Activated CD8-positive, alpha-beta memory T cell treated with anti-CD3 and anti-CD28 coated beads, Interleukin-2, amount 50 U/mL, for 4 hours (primary cell): ENCODE measurements at places on chromosomes 11 and 22.

DNA sequence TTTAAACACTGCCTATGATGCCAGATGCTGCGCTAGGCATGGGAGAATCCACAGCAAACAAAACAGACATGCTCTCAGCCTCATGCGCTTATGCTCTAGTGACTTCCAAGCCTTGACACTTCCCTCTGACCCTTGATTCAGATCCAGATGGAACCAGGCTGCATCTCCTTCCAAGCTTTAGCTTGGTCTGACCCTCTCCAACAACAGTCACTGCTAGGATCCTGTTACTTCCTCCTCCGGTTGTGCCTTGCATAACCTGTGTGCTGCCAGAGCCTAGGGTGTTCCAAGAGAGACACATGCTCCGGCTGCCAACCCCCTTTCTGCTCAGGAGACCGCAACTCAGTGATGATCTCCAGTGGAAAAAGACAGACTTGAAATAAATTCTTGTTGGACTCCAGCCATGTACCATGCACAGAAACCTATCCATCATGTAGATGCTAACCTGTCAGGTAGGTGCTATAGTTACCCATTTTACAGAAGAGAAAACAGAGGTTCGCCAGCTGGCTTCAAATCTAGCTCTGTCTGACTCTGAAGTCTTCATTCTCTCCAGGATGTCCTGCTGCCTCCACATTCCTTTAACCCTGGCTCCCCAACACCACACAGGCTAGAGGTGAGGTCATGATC lies 136.3 kb upstream of the TEAD1 start:
- no peak for DNase-seq

GRCh38 chr22:23180893-23181720 lies 798 bp downstream of the BCR start:
- no peak for DNase-seq

DNA sequence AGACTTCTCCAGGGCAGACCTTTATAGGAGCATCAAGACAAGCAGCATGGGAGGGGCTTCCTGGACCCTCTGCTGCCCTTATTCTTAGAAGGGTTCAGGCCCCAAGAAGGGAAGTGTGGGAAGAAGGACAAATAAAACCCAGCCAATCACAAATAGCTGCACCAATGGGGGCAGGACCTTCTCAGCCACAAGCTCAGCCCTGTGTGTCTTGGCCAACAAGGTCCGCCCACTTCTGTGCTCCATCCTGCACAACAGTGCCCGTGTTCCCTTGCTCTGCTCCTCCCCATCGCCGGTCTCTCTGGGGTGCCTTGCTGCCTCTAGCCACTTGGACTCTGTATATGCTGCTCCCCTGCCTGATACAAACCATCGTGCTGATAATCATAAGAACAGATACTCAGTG lies 86.1 kb downstream of the NAT10 start:
- DNase-seq: no peak

GRCh38 chr11:36044636-36045035 lies 100.8 kb downstream of the LDLRAD3 start:
- no peak for DNase-seq

GRCh38 chr11:121581607-121582006 lies 128.8 kb upstream of the SORL1-AS1 start:
- DNase-seq: no peak

GRCh38 chr11:104254347-104254746 lies 90.4 kb upstream of the PDGFD start:
- DNase-seq: no peak

- DNase-seq: no peak
Measured at GRCh38 chr11:64538501-64538951, 52.5 kb upstream of the SLC22A12 start.

GRCh38 chr22:30326255-30326705 lies 461 bp downstream of the TBC1D10A start:
- DNase-seq: no peak

DNA sequence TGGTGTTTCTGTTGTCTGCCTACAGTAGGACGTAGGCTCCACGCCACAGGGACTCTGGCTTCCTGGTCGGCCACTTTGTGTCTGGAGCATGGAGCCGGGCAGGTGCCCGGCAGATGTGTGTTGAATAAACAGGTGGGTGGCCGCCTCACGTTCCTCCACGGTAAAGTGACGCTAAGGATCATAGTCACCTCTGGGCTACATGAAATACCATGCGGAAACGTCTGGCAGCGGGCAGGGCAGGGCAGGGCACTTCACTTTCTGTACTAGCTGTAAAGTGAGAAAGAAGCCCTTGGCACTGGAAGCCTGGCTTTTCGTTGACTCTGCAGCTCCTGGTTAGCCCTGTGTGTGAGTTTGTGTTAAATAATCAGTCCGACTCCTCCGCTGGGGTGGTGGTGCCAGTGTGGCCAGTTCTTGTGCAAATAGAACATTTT lies 52.4 kb downstream of the MCM5 start:
- DNase-seq: no peak

DNA sequence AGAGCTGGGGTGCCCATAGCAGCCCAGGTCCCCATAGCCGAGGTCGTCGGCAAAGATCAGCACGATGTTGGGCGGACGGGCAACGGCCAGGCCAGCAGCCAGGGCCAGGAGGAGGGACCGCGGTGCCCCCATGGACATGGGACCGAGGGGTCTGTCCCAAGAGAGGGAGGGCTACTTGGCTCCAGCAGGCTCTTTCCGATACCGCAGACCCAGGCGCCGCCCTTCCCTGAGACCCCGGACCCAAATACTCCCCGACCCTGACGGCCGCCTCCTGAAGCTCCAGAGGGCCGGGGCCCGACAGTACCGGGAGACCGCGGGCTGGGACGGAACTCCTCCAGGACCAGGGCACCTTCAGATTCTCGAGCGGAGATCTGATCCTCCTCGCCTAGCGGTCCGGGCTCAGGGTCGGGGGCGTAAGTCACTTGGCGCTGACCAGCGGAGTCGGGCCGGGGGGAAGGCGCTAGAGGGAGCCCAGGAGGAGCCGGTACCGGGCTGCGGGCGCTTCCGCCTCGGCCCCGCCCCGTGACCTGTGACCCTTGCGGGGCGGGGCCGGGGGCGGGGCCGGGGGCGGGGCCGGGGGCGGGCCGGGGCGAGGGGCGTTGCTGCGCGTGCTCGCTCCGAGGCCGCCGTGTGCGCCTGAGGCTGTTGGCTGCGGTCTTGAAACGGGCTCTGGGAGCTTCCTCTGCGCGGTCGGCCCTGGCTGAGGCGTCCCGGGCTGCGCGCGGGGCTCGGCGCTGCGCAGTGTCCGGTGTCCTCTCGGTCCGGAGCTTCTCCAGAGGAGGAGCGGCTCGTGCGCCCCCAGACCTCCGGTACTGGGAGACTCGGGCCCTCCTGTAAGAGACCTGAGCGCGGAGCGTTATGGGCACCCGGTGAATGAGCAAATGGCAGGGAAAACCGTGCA lies at the start of gene ARSA:
Gene ARSA (minus strand): TSS at position 511 of the 901 bp plus-strand sequence. CDS start 373 bp downstream, at position 138.
- peak; percentile 69 for DNase-seq

GRCh38 chr11:130907229-130907628 lies 9.1 kb downstream of the SNX19 start:
- no peak for DNase-seq

DNA sequence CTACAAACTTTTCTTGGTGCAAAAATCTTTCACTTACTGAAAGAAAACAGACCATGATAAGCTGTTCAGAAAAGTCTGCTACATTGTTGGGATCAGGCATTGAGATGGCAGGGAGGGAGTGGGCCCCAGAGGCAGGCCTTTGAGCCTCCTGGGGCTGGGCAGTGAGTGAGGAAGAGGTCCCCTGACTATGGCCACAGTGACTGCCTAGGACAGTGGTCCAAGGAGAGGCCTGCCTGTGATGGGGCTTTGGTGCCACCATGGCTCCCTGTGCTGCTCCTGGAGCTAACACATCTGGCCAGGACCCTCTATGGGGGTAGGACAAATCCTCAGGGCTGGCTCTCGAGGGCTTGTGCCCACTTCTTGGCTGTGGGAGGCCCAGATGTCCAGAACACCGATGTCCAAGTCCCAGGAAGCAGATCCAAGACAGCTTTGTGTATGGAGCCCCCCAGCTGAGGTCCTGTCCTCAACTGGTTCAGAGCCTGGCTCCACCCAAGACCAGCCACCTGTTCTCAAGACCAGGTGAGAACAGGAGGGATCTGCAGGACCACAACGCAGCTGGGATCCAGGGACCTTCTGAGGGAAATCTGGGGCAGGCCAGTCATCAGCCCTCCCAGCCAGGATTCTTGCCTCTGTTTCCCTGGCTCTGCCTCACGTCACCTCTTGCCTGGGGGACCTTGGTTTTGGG lies 36.9 kb downstream of the PPM1F start:
- no peak for DNase-seq

DNA sequence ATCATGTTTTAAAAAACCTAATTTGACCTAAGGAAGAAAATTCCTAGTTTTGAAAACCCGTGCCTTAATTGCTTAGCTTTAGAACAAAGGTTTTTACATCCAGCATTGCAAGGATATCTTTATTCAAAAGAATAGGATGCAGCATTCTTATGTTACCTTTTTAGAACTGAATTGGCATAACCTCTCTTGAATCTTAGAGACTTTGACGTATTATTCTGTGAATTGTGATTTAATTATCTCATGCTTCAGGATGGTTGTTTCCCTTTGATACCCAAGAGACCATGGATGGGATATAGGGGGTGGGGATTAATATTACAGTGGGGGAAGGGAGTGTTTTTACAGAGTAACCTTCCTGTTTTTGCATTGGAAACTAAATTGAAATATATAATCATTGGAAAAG lies 49.4 kb downstream of the ARHGEF12 start:
- DNase-seq: no peak

GRCh38 chr22:30373331-30374325 lies 13.6 kb downstream of the RNF215 start:
- DNase-seq: no peak

DNA sequence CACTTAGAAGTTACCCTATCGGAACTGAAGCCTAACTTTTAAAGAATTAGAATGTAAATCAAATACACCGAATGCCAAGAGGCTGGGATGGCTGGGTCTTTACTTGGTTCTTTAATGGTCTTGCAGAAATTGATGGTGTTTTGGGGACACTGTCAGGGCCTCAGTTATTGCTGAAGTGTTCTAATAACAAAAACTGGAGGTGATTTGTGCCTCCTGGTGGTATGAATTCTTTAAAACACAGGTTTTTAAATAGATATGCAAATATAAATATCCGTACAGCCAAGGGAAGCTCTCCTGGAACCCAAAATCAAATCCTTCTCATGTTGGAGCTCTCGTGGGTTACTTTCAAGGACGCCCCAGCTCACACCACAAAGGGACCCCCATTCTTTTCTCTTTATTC lies 19.3 kb upstream of the TMPRSS5 start:
- no peak for DNase-seq

- DNase-seq: no peak
Measured at GRCh38 chr22:11253000-11253511, 4274.9 kb upstream of the OR11H1 start.

GRCh38 chr11:12770966-12771597 lies 96.9 kb downstream of the TEAD1 start:
- DNase-seq: no peak

GRCh38 chr22:50247748-50248147 lies 2.9 kb upstream of the TUBGCP6 start:
- no peak for DNase-seq

- no peak for DNase-seq
Measured at GRCh38 chr22:22035771-22036314, 53.3 kb upstream of the TOP3B start.

- no peak for DNase-seq
Measured at GRCh38 chr22:39263626-39264348, 19.0 kb upstream of the PDGFB start.

DNA sequence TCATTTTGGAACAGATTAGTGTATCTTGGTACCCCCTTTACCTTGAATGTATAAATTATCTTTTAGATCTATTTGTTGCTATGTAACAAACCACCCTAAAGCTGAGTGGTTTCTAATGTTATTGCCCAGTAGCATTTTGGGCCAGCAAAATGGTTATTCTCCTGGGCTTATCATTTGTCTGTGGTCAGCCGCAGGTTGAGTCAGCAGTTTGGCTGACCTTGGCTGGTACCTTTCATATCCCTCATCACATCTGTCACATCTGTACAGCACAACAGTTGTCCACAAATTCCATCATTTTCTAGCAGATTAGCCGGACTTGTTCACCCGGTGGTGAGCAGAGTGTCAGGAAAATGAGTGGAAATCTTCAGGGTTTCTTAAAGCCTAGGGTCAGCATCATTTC lies 588.5 kb upstream of the ARHGAP42 start:
- DNase-seq: no peak

- DNase-seq: no peak
Measured at GRCh38 chr22:22712666-22713365, 68.4 kb downstream of the GGTLC2 start.

- DNase-seq: no peak
Measured at GRCh38 chr11:12235947-12236743, 125.8 kb downstream of the MICAL2 start.

GRCh38 chr22:24147666-24148065 lies 33.6 kb upstream of the SUSD2 start:
- DNase-seq: no peak

DNA sequence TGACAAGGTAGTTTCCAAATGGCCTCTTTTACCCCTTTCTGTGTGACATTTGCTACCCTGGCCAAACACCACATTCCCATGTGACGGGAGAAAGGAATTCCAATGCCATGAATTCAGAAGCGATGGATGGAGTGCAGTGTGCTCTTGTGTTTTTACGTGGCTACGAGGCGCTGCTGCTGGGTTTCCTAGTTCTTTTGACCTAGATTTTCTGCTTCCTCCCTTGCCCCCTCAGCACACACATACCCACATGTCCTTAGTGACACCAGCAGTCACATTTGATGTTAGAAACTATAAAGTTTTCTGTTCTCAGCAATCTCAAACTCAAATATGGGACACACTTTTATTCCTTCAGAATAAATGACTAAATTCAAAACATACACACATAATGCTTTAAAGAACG lies 7.8 kb upstream of the TMA7B start:
- no peak for DNase-seq

DNA sequence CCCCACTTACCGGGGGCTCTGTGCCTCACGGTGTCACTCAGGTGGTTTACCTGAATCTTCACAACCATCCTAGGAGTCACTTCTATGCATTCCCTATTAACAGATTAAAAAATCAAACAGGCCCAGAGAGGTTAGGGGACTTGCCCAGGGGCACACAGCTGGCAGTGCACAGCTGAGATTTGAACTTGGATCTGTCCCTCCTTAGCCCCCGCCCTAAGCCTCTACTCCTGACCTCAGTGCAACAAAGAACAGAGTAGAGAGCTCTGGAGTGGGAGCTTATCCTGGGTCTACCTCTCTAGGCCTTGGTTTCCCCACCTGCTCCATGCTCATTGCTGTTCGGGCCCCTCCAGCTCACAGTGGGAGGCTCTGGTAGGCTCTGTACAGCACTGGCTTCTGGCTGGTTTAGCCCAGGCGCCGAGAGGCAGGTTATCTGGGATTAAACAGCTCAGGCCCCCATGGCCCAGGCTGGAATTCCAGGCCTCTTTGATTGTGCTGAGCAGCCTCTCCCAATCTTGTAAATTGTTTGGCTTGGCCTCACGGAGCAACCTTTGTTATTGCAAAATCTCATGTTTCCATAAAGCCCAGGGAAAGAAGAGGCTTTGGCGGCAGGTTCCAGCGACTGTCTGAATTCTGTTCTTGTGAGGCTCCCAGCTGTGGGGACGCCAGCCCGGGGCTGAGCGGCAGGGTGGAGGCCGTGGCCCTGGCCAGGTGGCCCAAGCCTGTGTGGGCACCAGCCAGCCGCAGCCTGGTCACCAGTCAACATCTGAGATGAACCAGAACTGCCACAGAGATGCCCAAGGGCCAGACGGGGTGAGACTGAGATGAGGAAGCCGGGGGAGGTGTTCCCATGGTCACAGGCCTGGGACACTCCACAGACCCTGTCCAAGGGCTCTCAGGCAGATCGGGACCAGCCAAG lies 28.9 kb upstream of the SHISAL1 start:
- no peak for DNase-seq

- DNase-seq: no peak
Measured at GRCh38 chr11:65485920-65486219, 13.0 kb upstream of the MALAT1 start.

- no peak for DNase-seq
Measured at GRCh38 chr11:64122411-64123410, 43.2 kb downstream of the MACROD1 start.
